ENCODE measurements at places on chromosomes 12 and 14.

- DNase-seq, result no peak
Observed at GRCh38 chr12:47849261-47849660, 29.6 kb upstream of the HDAC7 start.

DNA sequence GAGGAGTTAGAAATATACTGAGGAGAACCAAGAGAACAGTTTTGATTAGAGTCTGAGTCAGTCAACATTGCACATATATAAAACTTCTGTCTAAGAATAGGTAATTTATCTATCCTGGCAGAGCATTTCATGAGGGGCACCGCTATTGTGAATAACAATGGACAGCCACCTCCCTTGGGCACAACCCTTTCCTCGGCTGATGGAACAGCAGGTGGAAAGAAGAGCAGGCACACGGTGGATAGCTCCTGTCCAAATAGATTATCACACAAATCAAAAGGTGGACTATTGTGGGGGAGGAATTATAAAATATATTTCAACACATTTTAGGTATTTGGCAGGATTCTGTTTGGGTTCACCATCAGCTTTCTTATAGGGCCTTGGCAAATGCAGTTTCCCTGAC, 84.0 kb upstream of the PTPRB start:
- DNase-seq, result no peak

GRCh38 chr12:109294286-109294796, 14.7 kb downstream of the FOXN4 start:
- DNase-seq, result no peak

- no peak for DNase-seq
Observed at GRCh38 chr12:56935752-56936151, 1.5 kb upstream of the SDR9C7 start.

GRCh38 chr12:3231399-3231876, 154.3 kb downstream of the TSPAN9 start:
- no peak for DNase-seq

GRCh38 chr12:121520586-121521086, 60.2 kb downstream of the KDM2B start:
- no peak for DNase-seq

DNA sequence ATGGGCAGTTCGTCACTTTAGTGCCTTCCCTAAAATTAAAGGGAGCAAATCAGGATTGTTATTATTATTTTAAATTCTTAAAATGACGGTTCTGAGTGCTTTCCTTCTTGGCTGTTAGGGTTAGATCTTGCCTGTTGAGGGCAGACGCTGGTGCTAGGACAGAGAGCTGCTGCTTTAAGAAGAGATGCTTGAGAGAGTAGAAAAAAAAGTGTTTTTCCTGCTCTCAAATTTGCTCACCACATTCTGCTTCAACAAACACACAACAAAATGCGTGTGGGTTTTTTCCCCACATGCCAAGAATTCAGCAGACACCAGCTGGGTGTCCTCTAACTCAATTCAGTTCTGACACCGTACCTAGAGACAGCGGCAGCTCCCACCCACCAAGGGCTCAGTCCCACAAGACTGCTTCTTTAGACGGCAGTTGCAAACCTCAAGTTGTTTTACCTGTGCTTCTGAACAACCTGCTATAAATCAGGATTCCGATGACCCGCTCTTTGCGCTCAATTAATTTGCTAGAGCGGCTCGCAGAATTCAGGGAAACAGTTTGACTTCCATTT, 75.8 kb upstream of the RIN3 start:
- no peak for DNase-seq

DNA sequence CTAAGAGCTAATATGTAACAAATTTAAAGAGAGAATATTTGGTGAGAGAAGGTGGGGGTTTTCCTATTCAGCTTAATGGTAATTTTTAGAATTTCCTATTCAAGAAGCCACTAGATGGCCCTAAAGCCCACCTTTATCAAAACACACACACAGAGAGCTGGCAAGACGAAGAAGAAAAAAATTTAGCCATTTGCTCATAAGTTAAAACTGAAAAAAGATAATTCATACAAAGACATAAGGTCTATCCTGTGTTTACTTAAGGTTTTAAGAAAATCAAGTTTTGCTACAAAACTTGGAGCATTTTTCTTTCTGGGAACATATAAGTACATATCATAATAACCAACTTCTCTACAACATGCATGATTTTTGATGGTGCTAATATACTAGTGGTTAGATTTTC, 46.8 kb upstream of the PCED1B start:
- peak; percentile 27 for DNase-seq

GRCh38 chr14:94638339-94638738, 26.1 kb downstream of the SERPINA3 start:
- no peak for DNase-seq

GRCh38 chr12:119338593-119339363, 4.2 kb downstream of the CCDC60 start:
- peak; percentile 46 for DNase-seq

- DNase-seq, result no peak
Observed at GRCh38 chr14:50395448-50395847, 1.2 kb downstream of the CDKL1 start.

GRCh38 chr14:23460960-23461359, 8.5 kb upstream of the NGDN start:
- no peak for DNase-seq

DNA sequence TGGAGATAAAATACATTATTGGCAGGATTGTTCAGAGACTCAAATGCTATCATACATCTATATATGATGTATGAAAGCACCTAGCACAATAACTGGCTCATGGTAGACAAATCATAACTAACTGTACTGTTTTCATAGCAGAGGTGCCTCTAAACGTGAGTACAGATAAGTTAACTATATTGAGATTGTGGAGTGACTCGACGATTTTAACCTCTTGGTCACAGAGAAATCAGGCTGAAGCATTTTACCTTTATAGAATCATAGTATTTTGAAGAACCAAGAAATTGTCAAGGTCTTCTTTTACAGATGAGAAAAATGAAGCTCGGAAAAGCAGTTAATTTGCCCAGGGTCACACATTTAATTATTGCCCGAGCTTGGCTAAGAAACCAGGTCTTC, 666 bp upstream of the DERA start:
- no peak for DNase-seq

GRCh38 chr14:99347561-99347960, 75.6 kb upstream of the BCL11B start:
- no peak for DNase-seq

GRCh38 chr14:86815341-86815740, 1177.6 kb downstream of the GALC start:
- DNase-seq, result no peak

DNA sequence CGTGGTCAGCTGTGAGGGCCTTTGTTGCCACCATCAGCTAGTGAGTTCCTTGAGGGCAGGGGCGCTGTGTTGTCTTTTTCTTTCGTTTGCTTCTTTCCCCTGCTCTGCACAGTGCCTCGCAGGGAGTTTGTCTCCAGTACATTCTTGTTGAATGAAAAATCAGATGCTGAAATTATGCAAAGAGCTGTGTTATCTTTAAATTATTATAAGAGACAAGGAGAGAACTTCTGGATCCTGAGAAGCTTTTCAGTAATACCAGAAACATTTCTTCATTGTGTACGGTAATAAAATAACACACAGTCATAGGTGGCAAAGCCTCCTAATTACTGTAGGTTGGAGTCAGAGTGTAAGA, 14.9 kb downstream of the EML1 start:
- no peak for DNase-seq

DNA sequence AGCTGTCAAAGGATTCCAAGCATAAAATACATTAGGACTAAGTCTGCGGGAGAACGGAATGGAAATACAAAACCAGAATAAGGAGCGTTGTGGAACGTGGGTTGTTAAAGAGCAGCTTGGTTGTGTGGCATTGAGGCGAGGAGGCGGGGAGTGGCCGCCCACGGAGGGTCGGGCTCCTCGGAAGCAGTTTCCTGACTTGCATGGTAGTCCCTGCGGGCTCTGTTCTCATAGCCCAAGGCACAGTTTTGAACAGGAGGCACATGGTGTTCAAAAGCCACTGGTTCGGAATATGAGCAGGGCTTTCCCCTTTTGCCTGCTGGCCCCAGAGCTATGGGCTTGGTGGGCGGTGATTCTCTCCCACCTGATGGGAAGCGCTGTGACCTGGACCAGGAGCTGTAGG, 12.2 kb downstream of the DDX51 start:
- DNase-seq, result no peak

GRCh38 chr12:116247377-116247776, 30.1 kb downstream of the MED13L start:
- no peak for DNase-seq

DNA sequence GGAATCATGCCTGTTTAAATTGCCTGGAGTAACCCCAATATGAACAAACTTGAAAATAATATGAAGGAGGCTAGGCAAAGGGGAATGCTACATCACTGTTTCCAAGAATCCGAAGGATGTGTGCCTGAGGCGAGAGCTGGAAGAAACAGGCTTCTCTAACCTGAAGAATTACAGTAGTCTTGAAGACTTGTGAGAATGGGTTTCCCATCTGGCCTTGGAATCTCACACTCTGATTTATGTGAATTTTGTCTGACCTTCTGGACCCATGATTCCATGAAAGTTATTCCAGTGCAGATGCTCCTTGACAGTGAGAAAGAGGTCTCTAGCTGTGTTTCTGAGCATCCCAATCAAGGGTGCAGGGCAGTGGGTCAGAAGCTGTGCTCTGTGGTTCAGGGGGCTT, 122.1 kb upstream of the PARP11 start:
- no peak for DNase-seq

DNA sequence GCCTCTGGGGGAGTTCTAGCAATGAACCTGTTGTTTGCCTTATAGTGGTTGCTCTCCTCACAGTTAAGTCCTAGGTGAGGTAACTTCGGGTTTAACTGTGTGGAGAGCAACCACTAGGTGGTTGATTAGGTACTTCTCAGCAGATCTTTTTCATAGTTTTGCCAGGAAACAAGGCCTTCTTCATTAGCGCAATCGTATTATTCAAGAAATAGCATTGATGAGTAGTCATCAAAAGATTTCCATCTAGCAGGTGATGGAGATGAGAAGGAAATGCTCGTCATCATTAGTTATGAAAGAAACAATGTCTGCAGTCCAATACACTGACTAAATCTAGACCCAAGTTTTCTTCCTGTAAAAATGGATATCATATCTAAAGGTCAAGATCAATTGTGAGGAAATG, 923.3 kb downstream of the AACS start:
- DNase-seq, result no peak

DNA sequence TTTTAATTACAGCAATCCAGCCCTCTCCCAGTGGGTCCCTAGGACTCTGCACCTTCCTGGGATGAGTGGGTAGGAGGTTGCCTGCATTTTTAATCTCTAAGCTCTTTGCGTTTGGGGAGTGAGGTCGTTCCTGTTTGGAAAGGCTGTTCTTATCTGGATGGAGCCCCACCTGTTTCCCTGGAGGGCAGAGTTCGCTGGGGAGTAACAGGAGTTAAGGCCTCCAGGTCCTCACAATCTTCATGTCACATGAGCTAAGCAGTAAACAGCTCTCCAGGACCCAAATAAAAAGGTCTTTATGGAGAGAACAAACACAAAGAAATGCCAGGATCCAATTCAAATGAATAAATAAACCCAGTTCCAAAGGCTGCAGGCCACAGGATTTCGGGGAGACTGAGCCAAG, 56.0 kb upstream of the RFLNA start:
- DNase-seq, result no peak

DNA sequence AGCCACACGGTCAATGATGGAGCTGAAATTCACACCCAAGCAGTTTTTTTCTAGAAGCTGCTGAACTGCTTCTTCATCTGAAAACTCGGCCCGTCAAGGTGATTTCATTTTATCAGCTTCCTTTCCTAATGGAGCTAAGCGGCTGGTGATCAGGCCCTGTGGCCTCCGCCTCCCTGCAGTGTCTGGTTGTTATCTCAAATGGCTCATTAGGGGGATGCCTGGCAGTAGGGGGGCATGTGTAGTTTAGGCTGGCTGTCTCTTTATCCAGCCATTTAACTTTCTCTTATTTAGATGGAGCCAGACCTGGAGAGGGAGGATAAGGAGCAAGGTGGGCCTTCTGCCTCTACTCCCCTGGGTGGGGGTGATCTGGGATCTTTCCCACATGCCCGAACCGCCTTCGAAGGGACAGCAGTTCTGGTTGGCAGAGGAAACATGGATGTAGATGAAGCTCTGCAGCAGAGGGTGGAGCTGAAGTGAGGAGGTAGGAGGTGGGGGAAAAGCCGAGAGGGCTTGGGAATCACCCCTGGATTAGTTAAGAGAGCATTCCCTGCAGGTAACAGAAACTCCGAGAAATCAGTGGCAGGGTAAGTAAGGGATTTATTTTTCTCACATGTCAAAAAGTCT, 64.4 kb downstream of the TGFB3 start:
- peak; percentile 5 for DNase-seq

GRCh38 chr12:99985129-99985570, 414 bp upstream of the ANKS1B start:
- DNase-seq, result no peak

DNA sequence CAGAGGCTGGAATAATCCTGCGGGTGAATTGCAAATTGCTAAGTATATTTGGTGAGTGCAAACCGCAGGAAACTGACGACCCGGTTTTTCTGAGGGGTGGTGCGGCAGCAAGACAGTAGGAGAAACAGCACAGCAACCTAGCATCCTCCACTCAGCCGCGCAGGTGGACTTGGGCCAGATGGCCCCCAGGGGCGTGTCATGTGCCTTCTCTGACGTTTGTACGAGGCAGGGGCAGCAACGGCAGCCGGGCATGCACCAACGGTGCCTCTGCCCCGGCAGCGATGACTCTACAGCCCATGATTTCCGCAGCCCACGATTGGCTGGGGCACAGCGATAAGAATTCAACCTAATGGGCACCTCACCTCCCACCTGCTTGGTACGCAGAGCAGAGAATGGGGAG, 11.1 kb upstream of the CLEC2A start:
- DNase-seq, result no peak

DNA sequence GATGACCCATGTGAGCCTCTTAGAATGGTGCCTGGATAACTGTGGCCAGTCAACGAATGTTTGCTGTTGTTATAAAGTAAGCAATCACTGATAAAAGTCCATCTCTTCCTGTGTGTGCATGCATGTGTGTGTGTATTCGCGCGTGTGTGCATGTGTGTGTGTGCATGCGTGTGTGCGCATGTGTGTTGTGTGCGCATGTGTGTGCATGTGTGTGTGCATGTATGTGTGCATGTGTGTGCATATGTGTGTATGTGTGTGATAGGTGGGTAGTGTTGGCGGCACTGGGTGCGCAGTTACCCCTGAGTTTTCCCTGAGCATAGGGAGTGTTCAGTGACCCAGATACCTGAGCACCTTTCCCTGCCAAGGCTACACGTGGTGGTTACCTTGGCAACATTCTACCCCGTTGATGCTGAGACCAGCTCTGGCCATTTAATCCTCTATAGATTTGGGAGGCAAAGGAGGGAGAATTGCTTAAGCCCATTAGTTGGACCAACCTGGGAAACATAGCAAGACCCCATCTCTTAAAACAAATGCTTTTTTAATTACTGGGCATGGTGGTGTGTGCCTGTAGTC, 137.8 kb downstream of the SLC15A4 start:
- DNase-seq, result no peak

- DNase-seq, result no peak
Observed at GRCh38 chr12:2751686-2752085, 43.1 kb upstream of the FKBP4 start.

DNA sequence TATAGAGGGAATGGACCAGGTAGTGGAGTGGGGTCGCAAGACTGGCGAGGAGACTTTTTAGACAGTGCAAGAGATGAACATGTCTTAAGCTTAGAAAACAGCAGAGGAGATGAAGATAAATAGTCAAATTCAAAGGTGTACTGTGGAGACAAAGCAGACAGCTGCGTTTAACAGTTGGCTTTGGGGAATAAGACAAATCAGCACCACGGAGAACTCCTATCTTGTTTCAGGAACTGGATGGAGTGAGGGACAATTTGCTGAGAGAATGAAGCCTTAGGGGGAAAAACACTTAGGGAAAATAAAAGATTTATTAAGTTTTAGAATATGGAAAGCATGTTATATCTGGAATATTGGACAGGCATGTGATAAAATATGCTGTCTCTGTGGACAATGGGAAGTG, 458.8 kb downstream of the GLT1D1 start:
- no peak for DNase-seq
